ENCODE measurements at places on chromosomes 12 and 14. TPM values are rescaled to one million over a fixed set of nuclear protein-coding genes. Genes with fewer than 3 reads are reported as not detected.

- no peak overlapping the region for H3K27ac ChIP-seq
- H3K4me3 ChIP-seq, result no peak overlapping the region
- H3K4me1 ChIP-seq, result no peaks in the 10 kb centered on the region
- DNase-seq, result no peak
- H3K36me3 ChIP-seq, result no peaks in the 10 kb centered on the region
- H3K27me3 ChIP-seq, result no peaks in the 10 kb centered on the region
These were observed 9.9 kb upstream of the SLC6A12 start for GRCh38 chr12:223841-224240.

- no peaks in the 10 kb centered on the region for H3K4me1 ChIP-seq
- DNase-seq, result no peak
- no peaks in the 10 kb centered on the region for H3K36me3 ChIP-seq
- no peak overlapping the region for H3K27ac ChIP-seq
These were observed 49.2 kb upstream of the SLC38A1 start for GRCh38 chr12:46318037-46318436.

- no peaks in the 10 kb centered on the region for H3K4me1 ChIP-seq
- H3K4me3 ChIP-seq, result no peak overlapping the region
- DNase-seq, result no peak
- no peak overlapping the region for H3K27ac ChIP-seq
- no peaks in the 10 kb centered on the region for H3K36me3 ChIP-seq
These were observed 58.1 kb upstream of the DHRS4 start for GRCh38 chr14:23895480-23895879.

DNA sequence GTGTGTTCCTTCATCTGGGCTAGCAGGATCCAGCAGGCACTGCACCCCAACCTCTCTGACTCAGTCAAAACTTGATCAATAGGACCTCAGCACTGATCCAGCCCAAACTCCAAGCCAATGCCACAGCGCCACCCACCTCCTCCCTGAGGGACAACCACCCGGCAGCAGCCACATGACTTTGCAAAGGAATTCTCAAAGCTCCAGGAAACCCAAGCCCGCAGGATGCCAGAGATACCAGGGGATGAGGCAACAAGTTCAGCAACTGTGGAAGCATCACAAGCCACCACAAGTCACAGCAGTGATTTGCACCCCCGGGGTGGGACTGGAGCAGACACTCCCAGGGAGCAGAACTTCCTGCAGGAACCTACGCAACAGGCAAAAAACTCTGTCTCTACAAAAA is 37.3 kb downstream of the ACTN1 start:
- no peaks in the 10 kb centered on the region for H3K27me3 ChIP-seq
- H3K4me1 ChIP-seq, result peaks cover 69% of the 10 kb centered on the region
- no peaks in the 10 kb centered on the region for H3K36me3 ChIP-seq
- H3K4me3 ChIP-seq, result no peak overlapping the region
- peak overlapping the region; percentile 74 for H3K27ac ChIP-seq

DNA sequence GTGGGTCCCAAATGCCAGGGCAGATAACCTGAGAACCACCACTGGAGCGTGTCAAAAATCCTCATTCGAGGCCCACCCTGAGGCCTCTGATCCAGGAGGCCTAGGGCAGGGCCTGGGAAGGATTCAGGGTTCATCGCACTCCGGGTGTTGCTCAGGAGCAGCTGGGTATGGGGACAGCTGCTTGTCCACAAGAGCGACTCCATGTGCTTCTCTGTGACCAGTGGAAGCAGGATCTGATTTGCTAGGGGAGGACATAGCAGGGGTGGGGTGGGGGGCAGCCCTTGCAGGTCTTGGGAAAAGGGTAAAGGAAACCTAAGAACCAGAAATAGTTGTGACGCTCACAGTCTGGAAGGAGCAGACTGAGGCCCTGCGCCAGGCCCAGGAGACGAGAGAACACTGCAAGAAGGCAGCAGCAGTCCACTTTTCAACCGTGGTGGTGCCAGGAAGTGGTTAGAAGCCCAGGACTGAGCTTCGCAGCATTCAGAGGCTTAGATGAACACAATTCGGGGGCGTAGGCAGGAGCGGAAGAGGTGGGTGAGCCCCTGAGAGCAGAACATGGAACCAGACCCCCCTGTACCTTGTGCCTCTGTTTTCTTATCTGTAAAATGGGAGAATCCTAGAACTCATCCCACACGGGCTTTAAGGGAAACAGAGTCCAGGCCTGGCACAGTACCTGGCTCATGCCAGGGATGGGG is 33.7 kb downstream of the ITPK1 start:
- no peaks in the 10 kb centered on the region for H3K27me3 ChIP-seq
- no peaks in the 10 kb centered on the region for H3K4me1 ChIP-seq
- peak overlapping the region; percentile 46 for H3K27ac ChIP-seq

Gene EFCAB11
- 33.1 TPM for total RNA-seq

- no peaks in the 10 kb centered on the region for H3K27me3 ChIP-seq
- no peak overlapping the region for H3K27ac ChIP-seq
- H3K36me3 ChIP-seq, result no peaks in the 10 kb centered on the region
- H3K4me3 ChIP-seq, result peak overlapping the region; percentile 78
- DNase-seq, result no peak
These were observed 1.3 kb downstream of the SLC38A1 start for GRCh38 chr12:46267575-46267824.

DNA sequence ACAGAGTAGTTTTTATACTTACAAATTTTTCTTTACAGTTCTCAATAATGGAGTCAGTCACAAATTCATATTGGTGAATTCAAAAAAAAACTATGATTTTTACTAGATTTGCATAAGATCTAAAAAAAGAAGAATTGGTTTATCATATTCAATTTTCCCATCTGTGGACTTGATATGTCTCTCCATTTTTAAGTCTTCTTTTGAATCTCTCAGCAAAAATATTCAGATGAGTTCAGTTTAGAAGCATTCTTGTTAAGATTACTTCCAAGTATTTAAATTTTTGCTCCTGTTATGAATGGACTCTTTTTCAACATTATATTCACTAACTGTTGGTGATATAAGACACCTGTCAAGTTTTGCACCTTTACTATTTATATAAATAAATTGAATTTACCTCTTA is 360.6 kb upstream of the FLRT2 start:
- no peaks in the 10 kb centered on the region for H3K27me3 ChIP-seq
- no peak for DNase-seq
- H3K4me3 ChIP-seq, result no peak overlapping the region
- H3K4me1 ChIP-seq, result no peaks in the 10 kb centered on the region
- no peak overlapping the region for H3K27ac ChIP-seq

Gene CRACR2A
- total RNA-seq, result 15.4 TPM

GRCh38 chr12:16449459-16449858 is 102.0 kb downstream of the MGST1 start:
- H3K27me3 ChIP-seq, result no peaks in the 10 kb centered on the region
- no peak for DNase-seq
- H3K27ac ChIP-seq, result no peak overlapping the region
- H3K4me3 ChIP-seq, result no peak overlapping the region
- H3K4me1 ChIP-seq, result no peaks in the 10 kb centered on the region

Gene IL22
- total RNA-seq, result not detected

DNA sequence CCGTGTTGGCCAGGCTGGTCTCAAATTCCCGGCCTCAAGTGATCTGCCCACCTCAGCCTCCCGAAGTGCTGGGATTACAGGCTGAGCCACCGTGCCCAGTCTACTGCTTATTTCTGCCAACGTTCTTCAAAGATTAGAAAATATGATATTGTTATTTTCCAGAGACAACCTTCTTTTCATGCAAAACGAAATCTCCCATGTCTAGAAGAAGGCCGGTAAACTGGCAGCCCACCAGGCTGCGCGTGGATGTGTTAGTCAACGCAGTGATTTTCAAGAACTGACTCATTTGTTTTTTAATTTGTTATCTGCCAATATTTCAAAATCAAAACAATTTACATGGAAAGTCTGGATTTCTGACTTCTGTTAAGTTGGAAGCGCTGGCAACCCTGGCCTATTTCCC is 169.6 kb downstream of the RIMBP2 start:
- no peaks in the 10 kb centered on the region for H3K36me3 ChIP-seq
- H3K27me3 ChIP-seq, result no peaks in the 10 kb centered on the region
- H3K4me1 ChIP-seq, result no peaks in the 10 kb centered on the region
- DNase-seq, result no peak
- no peak overlapping the region for H3K4me3 ChIP-seq

DNA sequence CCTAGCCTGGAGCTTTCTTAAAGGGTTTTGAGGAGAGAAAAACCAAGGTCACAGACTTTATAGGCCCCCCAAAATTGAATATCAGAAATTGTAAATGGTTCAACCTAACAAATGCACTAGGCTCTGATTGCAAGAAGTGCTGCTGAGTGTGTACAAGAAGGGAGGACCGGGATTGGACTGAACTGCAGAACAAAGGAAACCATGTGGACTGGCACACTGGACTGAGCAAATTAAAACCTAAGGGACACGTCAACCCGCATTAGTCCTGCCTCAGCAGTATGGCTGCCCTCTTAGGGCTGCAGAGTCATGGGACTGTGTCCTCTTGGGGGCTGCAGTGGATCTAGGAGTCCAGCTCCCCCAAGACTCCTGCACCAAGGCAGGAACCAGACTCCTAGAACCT is 842 bp upstream of the CISTR start:
- no peaks in the 10 kb centered on the region for H3K36me3 ChIP-seq
- H3K4me3 ChIP-seq, result no peak overlapping the region
- no peaks in the 10 kb centered on the region for H3K4me1 ChIP-seq
- H3K27me3 ChIP-seq, result no peaks in the 10 kb centered on the region
- no peak overlapping the region for H3K27ac ChIP-seq

Gene SRGAP1
- total RNA-seq, result 22.1 TPM

Gene GLIPR1L1
- not detected for total RNA-seq

DNA sequence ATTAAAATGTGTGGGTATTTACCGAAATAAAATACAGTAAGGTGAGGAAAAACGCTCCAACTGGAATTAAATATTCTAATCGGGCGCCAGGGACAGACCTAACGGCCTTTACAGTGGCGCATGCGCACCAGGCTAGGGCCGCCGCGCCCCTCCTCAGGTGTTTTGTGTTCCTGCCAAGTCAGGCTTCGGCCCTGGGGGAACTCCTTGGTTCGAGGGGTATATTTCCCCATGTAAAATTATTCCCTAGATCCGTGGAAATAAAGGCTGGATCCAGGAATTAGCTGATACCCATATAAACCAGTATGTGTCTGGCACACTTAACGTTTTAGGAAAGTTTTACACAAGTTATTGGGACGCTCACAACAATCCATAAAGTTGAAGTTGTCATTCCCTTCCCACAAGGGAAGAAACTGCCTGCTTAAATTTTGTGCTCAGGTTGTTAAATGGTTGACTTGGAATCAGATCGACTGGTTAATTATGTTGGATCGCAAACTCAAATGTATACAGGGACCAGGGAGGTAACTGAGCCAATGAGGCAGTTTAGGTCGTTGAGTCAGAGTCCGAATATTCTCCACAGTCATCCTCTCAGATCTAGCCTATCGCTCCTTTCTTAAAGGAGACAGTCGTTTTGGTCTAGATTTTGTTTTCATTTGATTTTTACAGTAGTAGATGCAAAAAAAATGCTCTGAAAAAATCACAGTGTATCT is 621 bp upstream of the ANAPC7 start:
- peak overlapping the region; percentile 62 for H3K4me3 ChIP-seq
- H3K36me3 ChIP-seq, result no peaks in the 10 kb centered on the region
- peak; percentile 82 for DNase-seq
- H3K27ac ChIP-seq, result peak overlapping the region; percentile 99
- H3K4me1 ChIP-seq, result peaks cover 4% of the 10 kb centered on the region

Gene SLCO1B3
- total RNA-seq, result 0.81 TPM

DNA sequence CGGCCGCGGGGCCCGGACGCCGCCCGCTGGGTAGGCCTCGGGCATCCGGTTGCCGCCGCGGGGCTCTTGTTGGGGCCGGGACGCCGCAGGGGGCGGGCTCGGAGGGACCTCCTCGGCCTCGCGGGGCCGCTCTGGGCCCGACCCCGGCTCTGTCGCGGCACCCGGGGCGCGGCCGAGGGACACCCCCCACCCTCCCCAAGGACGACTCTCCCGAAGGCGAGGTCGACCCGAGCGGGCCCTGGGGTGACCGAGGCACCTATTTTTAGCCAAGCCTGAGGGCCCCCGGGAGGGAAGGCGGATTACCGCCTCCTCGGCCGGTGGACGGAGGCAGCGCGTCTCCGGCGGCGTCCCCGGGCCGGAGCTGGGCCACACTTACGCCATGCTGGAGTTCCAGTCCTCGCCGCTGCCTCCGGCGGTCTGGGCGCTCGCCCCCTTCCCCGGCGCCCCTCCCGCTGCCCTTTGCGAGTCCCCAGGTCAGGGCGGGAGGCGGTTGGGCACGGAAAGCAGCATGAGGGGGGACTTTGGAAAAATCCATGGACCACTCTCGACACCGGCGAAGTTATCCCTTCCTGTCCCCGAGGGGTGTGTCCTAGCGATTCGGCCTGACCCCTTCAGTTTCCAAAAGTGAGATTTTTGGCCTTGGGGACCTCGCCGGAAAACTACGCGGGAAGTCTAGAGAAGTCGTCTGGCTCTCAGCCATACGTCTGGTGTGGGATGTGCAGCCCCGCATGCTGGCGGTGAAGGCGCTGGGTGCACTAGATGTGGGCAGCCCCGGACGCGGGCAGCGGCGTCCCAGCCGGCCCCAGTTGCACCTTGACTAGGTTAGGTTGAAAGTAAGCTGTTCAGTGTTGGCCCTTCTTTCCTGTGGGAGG is 699 bp downstream of the KTN1 start:
- H3K4me3 ChIP-seq, result peak overlapping the region; percentile 91
- H3K27ac ChIP-seq, result peak overlapping the region; percentile 9
- no peaks in the 10 kb centered on the region for H3K27me3 ChIP-seq

DNA sequence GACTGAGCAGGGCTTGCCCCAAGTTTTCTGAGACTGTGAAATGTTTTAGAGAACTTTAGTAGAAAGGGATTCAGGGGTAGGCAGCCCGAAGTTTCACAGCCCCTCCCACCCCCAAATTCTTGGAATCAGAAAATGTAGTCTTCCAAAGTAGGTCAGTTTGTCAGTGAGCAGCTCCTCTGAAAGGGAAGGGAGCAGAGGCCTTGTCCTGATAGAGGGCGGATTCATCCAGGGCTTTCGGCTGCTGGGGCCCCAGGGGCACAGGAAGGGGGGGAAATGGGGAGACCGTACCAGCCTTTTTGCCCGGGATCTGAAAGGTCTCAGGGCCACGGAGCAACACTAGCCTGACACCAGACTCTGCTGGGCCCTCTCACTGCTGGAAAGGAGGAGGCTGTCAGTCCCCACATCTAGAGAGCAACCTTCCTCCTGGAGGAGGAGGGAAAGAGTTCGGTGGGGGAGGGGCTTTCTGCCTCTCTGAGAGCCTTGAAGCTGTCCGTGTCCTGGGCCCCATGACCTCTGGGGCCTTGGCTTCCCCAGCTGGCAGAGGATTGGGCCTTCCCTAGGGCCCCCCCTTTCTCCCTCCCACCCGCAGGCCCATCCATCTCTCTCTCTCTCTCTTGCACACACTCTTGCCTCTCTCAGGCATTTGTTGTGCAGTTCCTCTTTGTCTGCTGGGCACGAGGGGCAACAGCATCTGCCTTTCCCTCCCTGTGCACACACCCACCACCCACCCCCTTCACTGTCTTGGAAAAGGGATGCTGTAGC is at the start of gene IKZF4:
TSS of gene IKZF4 (plus strand) at position 621 of the 762 bp plus-strand sequence. CDS start 451 bp downstream, outside the sequence.
- no peak within 1 kb of the TSS for H3K4me3 ChIP-seq
- no peaks in the 10 kb centered on the region for H3K27me3 ChIP-seq
- peak; percentile 72 for DNase-seq
- peaks cover 29% of the 10 kb centered on the region for H3K4me1 ChIP-seq
- H3K36me3 ChIP-seq, result no peaks in the 10 kb centered on the region

Measured in Caco-2 (cell line).